ENCODE measurements at places on chromosomes 1 and 21.

DNA sequence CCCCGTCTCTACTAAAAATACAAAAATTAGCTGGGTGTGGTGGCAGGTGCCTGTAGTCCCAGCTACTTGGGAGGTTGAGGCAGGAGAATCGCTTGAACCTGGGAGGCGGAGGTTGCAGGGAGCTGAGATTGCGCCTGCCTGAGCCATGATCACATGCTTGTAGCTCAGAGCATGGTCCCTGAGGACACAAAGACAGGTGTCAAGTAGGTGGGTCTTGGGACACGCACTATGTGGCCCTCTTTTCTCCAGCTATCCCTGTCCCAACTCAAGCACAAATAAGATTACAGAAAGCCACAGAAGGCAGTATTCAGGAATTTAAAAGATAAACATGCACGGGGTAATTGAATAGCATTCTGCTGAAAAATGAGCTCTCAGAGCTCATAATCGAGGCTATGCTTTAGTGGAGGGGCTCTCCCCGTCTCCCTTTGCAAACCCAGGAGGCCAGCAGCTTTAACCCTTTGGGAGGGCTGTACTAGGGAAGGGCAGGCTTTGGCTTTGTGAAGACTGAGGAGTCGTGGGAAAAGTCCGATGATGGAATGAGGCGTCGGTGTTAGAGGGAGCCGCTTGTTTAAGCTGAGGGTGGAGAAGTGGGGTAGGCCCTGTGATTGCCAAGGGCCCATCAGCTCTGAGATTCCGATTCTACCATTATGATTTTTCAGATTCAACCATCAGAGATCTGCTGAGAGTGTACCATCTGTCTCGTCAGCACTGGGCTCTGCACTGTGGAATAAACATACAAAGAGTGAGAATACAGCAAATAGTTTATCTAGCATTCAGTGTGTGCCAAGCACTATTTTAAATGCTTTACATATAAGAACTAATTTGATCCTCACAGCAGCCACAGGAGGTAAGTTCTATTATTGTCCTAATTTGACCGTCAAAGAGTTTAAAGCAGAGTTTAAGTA lies 59.7 kb upstream of the CD34 start:
- DNase-seq: no peak

- no peak for DNase-seq
Observed at GRCh38 chr1:156525071-156525501, 24.5 kb upstream of the MEF2D start.

DNA sequence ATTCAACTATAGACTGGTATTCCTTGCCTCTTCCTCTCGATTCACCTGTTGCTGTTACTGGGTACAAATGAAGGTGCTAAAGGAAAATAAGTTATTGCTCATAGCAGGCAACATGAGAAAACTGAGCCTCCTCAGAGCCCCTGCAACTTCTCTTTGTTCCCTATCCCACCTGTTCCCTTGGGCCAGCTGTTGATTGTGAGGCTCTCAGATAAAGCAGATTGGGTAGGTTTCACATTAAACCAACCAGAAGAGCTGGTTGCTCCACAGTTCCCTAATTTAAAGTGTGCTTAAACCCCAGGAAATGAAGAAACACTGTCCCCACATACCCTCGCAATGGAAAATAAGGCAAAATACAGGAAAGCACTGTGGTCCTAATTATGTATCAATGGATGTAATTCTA lies 4.8 kb downstream of the DEDD start:
- DNase-seq: no peak

DNA sequence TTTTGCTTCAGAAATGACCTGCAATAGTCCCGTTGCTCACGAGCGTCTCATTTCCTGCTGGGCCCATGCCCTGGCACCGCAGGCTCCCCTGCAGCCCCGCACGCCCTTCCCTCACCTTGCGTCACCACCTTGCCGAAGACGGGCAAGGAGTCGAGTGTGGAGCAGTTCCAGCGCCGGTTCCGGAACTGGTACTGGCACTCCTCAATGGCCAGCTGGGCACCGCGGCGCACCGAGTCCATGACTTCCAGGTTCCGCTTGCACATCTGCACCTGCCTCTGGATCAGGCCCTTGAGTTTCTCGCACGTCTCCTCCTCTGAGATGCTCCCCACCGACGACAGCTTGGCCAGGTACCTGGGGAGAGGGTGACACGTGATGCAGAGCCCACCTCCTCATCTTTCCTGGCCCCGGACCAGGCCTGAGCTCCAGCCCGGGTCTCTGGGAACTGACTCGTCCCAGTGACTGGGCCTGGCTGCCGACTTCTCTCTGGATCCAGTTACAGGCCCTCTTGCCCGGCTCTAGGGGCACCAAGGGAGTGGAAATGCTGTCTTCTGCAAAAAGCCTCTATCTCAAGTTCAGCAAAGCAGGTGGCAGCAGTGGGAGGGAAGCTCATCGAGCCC lies 13.3 kb downstream of the WNT4 start:
- DNase-seq: no peak

- DNase-seq: no peak
Observed at GRCh38 chr21:32298148-32298559, 501 bp upstream of the MRAP start.

- peak; percentile 9 for DNase-seq
Observed at GRCh38 chr1:67429011-67429527, 1.1 kb downstream of the SERBP1 start.

- DNase-seq: no peak
Observed at GRCh38 chr1:3904006-3904842, 4.2 kb upstream of the C1orf174 start.

GRCh38 chr1:225977937-225978748 lies 21.0 kb downstream of the SDE2 start:
- no peak for DNase-seq

DNA sequence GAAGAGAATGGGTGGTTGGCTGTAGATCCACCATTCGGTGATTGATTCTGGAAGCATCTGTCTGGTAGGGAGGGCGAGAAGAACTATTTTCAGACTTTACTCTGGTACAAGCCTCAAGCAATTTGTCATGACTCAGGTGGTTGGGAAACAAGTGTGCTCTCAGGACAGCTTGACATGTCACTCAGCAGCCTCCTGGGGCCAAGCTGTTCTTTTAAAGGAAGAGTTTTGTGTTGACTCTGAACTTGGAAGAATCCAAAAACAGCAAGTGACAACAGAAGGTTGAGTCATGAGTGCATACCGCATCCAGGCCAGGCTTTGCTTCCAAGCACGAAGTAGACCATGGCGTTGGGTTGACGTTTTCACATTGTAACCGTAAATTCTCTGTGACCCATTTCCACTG lies 65.9 kb downstream of the CLIC6 start:
- DNase-seq: no peak

- no peak for DNase-seq
Observed at GRCh38 chr1:84382127-84382526, 16.2 kb upstream of the DNASE2B start.

- DNase-seq: no peak
Observed at GRCh38 chr1:214808845-214809460, 206.0 kb downstream of the CENPF start.

DNA sequence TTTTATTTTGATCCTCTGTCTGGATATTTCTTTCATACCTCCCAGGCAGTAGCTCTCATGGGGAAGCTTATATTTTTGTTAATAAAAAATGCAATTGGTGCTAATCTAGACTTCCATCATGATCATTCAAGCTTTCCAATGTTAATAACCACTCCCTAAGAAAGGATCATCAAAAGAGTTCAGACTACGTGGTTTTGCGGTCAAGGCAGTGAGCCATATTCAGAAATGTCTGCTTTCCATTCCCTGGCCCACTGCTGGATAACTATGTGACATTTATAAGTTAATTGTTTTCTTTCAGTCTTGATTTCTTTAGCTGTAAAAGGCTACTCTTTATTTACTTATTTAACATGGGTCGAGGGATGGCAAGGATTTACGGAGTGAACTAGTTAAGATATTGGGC lies 414.6 kb downstream of the LMO4 start:
- DNase-seq: no peak

- no peak for DNase-seq
Observed at GRCh38 chr1:52032785-52033131, 852 bp downstream of the KTI12 start.

DNA sequence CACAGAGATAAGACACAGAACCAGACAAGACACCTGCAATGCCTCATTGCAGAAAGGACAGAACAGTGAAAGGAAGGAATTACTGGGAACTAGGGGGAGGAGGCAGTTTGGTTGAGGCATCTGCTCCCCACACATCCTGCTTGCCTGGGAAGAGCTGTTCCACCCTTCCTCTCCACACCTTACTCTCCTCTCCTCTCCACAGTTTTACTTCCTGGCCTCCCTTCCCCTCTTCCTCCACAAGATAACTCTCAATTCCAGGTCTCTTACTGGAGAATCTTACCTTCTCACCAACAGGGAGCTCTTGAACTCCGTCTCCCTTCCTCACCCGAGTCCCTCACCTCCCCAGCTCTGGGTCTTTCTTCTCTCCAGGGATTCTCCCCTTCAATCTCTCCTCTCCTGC lies 2.1 kb downstream of the ELOVL1 start:
- no peak for DNase-seq

- DNase-seq: peak; percentile 68
Observed at GRCh38 chr1:51990478-51990965, at the start of gene RAB3B. Gene RAB3B, minus strand, starts transcription at chr1:51990700. Its CDS starts 13,583 bp downstream, at chr1:51977117.

DNA sequence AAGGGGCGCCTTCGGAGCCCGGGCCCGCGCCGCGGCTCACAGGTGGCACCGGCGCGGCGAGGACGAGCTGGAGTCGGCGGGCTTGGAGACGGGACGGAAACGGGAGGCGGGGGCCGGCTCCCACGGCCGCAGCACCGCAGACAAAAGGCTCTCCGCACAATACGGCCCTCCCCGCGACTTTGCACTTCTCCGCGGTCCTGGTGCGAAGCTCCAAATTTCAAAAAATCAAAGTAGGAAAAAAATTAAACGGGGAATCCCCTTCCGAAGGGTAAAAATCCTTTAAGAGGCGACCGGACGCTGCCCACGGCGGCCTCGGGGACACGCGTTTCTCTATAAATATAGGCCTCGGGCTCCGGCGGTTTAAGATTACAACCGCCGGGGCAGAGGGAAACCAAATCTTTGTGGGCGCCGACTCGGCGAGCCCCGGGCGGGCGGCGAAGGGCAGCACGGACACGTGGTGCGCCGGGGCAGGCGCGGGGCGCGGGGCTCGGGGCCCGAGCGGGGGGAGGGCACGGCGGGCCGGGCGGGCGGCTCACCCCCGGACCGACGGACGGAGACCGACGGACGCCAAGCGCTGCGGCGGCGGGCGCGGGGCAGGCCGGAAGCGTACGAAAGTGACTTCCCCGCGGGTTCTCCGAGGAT lies 453 bp downstream of the PABPC4 start:
- no peak for DNase-seq

GRCh38 chr1:179883745-179884138 lies 1.7 kb downstream of the TOR1AIP1 start:
- DNase-seq: no peak

GRCh38 chr1:155241841-155242264 lies 13.4 kb downstream of the ENTREP3 start:
- no peak for DNase-seq

- DNase-seq: no peak
Observed at GRCh38 chr1:116309090-116309870, 63.8 kb upstream of the ATP1A1 start.

GRCh38 chr1:232767305-232768074 lies 37.7 kb upstream of the MAP10 start:
- no peak for DNase-seq

DNA sequence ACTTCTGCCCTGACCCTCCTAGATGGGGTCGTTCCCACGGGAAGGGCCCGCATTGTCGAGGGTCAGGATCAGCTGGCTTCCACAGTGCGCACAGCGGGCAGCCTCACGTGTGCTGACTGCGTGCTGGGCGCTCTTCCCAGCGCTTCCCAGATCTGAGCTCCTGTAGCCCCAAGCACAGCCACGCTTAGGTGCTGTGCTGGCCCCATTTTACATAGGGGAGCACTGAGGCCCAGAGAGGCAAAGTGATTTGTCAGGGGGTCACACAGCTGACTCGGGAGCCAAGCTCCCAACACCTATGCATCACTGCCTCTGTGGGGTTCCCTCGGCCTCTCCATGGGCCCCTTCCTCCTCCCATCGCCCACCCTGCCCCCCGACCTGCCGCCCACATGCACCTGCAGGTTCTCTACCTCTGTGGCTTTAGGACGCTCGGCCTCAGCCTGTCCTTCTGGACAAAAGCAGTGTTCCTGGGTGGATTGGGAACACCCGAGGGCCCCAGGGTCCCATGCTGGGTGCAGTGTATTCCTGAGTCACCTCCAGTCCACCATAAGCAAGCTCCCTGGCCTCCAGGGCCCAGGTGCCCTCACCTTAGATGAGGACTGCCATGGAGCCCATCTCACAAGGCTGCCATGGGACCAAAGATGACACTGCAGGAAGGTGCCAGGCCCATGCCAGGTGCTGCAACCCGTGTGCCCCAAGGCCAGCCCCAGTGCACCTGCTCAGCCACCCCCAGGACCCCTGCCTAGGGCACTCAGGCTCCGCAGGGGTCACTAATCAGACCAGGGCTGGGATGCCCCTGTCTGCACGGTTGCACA lies 23.3 kb downstream of the TFF3 start:
- DNase-seq: no peak

GRCh38 chr1:92790867-92791266 lies 6.0 kb upstream of the EVI5 start:
- no peak for DNase-seq

DNA sequence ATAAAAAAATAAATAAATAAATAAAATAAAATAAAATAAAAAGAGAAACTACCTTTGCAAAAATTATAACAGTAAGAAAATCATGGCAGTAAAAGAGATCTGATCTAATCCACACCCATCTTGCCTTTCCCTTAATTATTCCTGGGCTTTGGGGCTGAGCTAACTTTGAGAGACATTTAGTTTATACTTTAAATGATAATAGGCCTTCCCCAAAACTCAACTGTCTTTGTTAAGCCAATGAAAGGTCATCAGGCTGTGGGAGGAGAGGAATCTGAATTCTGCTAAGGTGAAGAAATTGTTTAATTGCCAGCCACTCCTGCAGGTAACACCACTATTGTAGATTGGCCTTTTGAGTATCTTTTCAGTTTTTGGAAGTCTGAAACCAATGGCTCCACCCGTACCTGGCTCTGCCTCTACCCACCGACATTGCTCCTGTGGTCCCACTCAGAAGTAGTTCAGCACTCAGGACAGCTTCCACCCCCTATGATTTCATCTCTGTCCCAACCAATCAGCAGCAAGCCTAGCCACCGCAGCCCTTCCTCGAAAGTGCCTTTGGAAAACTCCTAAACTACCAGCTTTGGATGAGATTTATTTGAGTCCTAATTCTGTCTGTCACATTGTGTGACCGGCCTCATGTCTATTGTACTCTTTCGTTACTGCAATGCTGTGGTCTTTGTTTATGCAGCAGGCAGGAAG lies 23.0 kb upstream of the PNRC2 start:
- DNase-seq: no peak

DNA sequence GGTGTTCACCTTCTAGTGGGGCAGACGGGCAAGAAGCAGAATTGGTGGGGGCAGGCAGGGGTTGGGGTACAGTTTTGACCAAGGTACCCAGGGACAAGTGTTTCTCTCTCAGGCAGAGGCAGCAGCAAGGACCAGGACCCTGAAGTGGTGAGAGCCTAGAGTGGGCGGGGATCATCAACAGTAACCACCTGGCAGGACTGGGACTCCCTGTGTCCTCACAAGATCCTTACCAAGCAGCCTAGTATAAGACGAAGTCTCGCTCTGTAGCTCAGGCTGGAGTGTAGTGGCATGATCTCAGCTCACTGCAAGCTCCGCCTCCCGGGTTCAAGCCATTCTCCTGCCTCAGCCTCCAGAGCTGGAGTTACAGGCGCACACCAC lies 3.2 kb upstream of the NADK start:
- DNase-seq: no peak

All from stimulated activated CD8-positive, alpha-beta memory T cell treated with anti-CD3 and anti-CD28 coated beads, Interleukin-2, amount 100 ng/mL, for 1 hour (primary cell).